ENCODE measurements at places on chromosomes 12 and 14.

GRCh38 chr14:101560534-101561113 lies 671 bp upstream of the DIO3 start:
- DNase-seq = no peak

- no peak for DNase-seq
Measured at GRCh38 chr12:105342464-105342863, 12.0 kb downstream of the C12orf75 start.

DNA sequence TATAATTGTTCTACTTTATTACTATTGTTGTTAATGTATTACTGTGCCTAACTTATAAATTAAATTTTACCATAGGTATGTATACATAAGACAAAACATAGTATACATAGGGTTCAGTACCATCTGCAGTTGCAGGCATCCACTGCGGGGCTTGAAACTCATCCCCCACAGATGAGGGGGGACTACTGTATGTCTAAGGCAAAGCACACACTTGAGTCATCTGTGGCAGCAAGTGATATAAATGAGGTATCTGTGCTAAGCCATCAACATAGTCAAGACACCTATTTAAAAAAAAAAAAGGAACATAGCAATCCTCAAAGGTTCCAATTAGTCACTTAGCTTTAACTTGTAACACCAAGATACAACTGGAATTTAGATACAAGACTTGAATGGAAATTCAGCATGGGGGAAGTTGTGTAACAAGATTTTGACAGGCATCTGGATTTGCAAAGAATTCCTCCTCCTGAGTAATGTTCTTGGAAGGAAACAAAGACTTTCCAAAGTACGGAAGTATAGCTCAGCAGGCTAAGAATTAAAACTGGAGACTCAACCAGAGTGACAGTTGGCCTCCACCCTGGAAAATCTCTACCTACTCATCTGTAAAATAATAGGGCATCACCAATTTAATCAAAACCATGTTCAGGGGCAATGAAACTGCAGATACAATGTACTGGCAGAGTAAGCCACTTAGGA lies 14.9 kb downstream of the DCAF5 start:
- no peak for DNase-seq

GRCh38 chr14:55430024-55430690 lies 10.3 kb downstream of the TBPL2 start:
- DNase-seq = peak; percentile 23

GRCh38 chr12:90055071-90055470 lies 346.4 kb upstream of the ATP2B1 start:
- DNase-seq = no peak

GRCh38 chr12:97324471-97324870 lies 138.1 kb upstream of the RMST start:
- DNase-seq = no peak

DNA sequence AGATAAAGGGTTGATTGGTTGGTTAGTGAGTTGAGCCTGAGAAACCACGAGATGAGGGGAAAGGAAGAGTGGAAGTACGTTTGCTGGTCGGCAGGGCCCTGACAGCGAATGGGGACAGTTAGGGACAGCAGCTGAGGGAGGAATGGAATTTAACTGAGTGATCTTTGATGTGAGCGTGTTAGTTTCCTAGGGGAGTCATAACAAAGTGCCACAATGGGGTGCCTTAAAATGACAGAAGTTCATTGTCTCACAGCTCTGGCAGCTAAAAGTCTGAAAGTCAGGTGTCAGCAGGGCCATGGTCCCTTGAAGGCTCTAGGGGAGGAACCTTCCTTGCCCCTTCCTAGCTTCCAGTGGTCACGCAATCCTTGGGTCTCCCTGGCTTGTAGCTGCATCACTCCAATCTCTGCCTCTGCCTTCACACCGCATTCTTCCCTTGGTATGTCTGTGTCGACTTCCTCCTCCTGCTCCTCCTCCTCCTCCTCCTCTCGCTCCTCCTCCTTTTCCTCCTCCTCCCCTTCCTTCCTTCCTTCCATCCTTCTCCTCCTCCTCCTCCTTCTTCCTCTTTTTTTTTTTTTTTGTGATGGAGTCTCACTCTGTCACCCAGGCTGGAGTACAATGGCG lies 26.0 kb upstream of the RIN3 start:
- DNase-seq = no peak

- no peak for DNase-seq
Measured at GRCh38 chr12:66636771-66637170, 42.1 kb downstream of the GRIP1 start.

DNA sequence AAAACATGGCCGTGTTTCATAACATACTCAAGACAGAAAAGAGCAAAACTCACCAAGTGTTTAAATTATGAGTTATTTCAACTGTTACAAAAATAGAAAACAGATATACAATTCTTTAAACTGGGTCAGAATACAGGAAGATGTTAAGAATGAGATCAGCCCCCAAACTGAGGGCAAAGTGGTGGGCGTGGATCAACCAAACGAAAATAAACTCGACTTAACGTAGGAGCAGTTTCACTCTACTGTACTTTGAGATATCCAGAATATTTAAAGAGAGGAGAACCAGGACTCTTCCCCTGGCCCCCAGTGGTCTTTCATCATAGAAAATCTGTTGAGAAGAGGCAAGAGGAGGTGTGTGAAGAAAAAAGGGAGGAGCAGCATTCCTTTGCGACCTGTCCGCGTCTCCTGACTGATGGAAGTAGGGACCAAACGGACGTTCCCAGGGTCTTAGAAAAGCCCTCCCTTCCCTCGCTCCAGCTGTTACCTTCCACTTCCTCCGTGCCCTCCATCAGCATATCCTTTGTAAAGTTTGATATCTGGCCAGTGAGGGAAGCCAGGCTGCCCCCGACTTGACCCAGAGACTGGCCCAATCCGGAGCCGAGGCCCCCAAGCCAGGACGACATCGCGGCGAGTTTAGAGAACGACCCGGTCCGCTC lies 668 bp downstream of the TRIP11 start:
- no peak for DNase-seq

DNA sequence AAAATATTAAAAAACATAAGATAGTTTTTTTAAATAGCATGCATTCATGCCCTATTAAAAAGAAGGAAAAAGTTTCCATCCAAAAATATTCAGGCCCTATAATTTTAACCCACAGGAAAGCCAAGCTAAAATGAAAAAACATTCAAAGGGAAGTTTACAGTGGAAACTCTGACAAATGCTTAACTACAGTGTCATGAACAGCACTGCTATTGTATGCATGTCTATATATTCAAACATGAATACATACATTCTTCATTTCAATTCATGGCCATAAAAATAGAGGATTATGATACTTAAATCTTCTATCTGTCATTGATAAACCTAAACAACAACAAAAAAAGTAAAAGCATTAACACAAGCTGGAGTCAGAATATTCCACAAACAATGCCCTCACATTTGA lies 67.4 kb downstream of the PPP2R5E start:
- DNase-seq = no peak

DNA sequence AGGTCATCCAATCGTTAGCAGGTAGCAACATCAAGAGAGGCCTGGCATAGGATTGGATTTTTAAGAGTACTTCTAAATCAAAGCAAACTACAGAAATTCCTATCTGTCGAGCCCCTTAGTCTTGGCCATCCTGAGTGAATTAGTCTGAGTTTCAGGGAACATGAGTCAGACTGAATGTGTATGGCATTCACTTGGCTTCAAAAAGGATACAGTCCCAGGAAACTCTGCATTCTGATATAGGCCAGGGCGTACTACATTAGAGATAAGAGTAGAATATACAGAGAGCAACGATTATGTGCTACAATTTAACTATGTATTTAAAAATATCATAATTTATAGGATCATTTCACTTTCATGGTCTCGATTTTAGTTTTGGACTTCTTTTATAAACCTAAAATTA lies 242.2 kb downstream of the SOX5 start:
- no peak for DNase-seq

DNA sequence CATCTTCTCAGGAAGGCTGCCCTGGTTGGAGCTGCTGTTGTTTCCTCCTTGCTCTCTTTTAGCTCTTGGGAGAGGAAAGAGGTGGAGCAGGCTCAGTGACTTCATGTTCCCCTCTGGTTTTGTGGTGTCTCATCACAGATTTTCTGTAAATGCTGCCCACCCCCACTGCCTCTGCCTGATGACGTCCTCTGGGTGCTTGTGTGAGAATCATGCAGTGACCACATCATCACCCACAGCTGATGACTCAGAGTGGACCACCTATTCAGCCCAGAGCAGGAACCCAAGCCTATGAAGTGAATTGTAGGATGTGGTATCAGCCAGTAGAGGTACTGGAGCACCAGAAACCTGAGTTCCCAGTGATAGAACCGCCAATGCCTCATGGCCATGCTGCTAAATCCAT lies at the start of gene GZMB:
Gene GZMB, minus strand, starts transcription at position 33 of the 400 bp plus-strand sequence. Its CDS starts 30 bp downstream, at position 3.
- DNase-seq = no peak

DNA sequence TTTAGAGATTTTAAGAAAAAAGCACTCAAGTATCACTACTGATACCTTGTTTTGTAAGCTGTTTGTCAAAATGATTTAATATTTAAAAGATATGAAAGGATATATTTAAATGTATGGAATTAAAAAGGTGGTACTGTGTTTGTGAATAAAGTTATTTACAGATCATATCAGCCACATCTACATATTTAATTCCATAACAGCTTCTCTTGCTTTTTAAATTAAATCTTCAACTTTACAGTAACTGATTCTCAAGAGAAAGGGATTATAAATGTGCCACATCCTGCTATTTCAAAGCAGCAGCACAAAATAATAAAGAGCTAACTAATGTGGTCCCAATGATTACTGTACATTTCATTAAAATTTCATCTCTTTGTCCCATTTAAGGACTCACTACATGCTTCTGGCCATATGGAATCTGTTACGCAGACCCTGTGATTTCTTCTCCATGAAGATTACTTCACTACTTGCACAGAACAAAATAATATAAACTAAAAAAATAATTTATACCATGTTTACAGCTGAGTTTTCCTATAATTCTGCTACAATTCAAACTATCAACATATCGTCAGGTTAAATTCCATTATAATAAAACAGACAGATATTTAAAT lies 117.8 kb downstream of the MED13L start:
- no peak for DNase-seq

DNA sequence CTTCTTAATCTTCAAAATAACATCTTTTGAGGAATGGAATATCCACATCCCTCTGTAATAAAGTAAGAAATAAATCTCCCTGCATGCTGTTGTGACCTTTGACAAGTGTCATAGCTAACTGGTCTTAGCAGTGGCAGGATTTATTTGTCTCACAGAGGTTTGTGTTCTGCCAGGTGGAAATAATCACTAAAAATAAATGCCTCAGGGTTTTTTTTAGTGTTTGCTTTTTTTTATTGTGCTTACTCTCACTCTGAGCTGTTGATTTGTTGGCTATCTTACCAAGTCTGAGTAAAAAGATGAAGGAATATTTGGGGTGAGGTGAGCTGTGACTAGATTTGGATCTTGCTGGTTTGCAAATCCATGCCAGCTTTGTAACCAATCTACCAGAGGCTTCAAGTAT lies 285.4 kb downstream of the ALG10B start:
- DNase-seq = no peak

DNA sequence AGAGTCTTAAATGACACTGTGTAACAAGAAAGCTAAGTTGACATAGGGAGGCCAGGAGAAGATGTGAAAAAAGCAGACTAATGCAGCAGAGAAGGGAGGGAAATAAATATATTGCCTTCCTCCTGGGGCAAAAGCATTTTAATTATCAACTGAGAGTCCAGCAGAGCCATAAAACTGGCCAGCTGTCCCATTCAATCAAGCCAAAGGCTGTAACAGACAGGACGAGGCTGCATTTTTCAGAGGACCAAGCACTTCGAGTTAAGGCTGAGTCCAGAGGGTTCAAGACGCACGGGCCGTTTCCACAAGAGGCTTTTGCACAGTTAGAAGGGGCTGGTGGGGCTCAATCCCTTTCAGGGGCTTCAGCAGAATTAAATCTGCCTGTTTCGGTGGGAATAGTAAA lies 20.4 kb downstream of the MAP3K9 start:
- DNase-seq = no peak

GRCh38 chr12:124379938-124380754 lies 85.3 kb downstream of the RFLNA start:
- DNase-seq = no peak

GRCh38 chr14:72630374-72630773 lies 263.5 kb downstream of the DPF3 start:
- DNase-seq = no peak

- peak; percentile 57 for DNase-seq
Measured at GRCh38 chr12:45729233-45730083, at the start of gene ARID2. TSS of gene ARID2 (plus strand) at chr12:45729706. CDS start at chr12:45729837, 131 bp downstream.

DNA sequence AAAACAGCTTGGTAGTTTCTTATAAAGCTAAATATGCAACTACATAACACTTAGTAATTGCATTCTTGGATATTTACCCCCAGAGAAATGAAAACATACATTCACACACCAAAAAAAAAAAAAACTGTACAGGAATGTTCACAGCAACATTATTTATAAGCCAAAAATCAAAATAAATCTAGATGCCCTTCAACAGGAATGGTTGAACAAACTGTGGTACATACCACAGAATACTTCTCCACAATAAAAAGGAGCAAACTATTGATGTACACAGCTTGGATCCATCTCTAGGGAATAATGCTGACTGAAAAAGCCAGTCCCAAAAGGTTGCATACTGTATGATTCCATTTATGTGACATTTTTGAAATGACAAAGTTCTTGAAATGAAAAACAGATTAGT lies 62.1 kb upstream of the SLC38A4 start:
- no peak for DNase-seq

DNA sequence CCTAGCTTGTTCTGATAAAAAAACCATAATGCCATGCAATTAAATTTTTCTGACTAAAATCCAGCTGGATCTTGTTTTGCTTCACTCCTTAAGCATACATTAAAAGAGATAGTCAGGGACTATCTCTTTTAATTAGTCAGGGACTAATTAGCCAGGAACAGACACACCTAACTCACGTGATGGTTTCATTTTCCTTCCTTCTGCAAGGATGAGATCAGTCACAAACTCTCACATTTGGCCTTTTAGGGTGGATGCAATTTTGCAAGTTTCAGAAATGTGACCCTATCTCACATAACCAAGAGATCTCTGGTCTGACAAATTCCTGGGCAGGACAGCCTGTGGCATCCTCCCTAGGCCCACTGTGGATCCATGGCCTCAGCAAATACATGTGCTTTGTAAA lies 62.4 kb downstream of the SETD3 start:
- no peak for DNase-seq

GRCh38 chr14:106790189-106791036 lies 1264.0 kb downstream of the TMEM121 start:
- peak; percentile 67 for DNase-seq

GRCh38 chr12:67434671-67435370 lies 165.7 kb downstream of the CAND1 start:
- no peak for DNase-seq

DNA sequence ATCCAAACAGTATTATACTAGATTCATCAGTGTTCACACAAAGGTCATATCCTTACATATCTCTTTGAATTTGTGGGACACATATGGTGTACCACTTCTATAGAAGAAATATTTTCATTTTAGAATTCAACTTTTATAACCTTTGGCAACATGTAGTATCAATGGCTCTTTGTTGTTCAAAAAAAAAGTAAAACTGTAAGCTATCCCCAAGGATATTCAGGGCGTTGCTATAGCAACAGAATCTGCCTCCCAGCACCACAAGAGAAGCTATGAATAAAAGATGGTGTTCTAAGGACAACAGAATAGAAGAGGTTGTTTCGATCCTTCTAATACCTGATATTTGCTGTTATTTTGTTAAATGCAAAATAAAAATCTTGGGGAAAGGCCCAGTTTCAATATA lies 139.3 kb downstream of the BRMS1L start:
- DNase-seq = no peak

GRCh38 chr12:80576641-80577418 lies 130.6 kb upstream of the MYF6 start:
- no peak for DNase-seq

Measured in activated CD4-positive, alpha-beta T cell treated with anti-CD3 and anti-CD28 coated beads, Interleukin-2, amount 50 U/mL, for 1 hour (primary cell).